ENCODE measurements at places on chromosomes 11 and 22.

GRCh38 chr11:69609351-69609750 is 31.6 kb upstream of the CCND1 start:
- DNase-seq = no peak

GRCh38 chr11:2259466-2259830 is 10.9 kb downstream of the ASCL2 start:
- no peak for DNase-seq

- no peak for DNase-seq
Observed at GRCh38 chr11:13315517-13316432, 38.2 kb downstream of the BMAL1 start.

GRCh38 chr22:31212783-31213629 is 908 bp downstream of the LIMK2 start:
- no peak for DNase-seq

DNA sequence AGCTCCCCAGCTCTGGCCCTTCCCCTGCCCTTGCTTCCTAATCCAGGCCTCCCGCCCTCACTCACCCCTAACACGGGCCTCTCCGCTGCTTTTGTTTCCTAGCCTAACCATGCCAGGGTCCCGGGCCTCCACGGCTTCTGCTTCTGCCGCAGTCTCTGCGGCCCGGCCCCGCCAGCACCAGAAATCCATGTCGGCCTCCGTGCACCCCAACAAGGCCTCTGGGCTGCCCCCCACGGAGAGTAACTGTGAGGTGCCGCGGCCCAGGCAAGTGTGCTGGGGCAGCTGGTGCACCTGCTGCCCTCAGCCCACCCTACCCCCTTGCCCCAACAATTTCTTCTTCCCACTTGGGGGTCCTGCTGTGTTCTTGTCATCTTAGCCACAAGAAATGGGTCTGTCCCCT is 13.1 kb downstream of the RCOR2 start:
- no peak for DNase-seq

DNA sequence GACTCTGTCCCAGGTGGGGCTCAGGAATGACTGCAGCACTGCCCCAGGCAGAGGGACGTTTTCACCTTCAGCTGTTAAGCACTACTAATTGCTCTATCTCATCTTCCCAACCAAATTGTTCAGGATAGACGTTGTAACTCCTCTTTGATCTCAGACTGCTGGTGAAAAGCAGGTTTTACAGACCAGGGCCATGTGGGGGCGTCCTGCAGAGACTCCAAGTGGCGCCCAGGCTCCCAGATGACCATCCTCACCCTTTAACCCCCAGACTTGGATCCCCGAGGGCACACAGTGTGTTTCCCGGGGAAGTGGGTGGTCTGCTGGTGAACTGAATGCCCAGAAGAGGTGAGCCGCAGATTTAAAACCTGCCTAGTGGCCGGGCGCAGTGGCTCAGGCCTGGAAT is 23.9 kb downstream of the FADD start:
- DNase-seq = no peak

DNA sequence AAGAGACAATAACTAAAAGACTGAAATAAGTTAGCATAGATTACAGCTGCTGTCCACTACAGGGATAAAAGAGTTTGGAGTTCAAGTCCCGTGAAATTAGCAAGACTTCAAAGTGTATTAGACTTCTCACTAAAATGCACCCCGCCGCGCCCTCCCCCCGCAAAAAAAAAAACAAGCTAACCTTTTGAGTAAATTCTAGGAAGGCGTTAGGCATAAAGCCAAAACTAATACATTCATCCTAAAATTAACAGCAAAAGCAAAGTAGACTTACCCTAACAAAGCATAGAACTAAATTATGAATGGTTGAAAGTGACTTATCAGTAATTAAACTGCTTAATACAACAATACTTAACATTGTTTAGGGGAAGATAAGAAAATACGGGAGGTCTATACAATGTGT is 581.0 kb upstream of the CHORDC1 start:
- DNase-seq = no peak

DNA sequence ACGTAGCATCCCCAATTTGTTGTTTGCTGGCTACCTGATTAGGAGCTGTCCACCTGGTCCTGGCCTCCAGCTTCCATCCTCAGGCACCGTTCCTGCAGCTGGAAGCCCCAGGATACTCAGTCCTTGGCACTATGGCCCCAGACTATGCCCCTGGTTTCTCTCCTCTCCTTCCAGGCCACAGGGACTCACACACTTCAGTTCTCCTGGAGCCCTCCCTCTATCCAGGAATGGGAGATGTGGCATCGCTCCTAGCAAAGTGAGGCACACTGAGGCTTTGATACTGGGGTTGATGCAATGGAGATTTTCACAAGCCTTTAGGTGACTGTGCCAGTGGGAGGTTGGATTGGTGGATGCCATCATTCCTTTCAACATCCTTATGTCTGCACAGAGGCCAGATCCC is 142.8 kb upstream of the B3GAT1 start:
- DNase-seq = no peak

DNA sequence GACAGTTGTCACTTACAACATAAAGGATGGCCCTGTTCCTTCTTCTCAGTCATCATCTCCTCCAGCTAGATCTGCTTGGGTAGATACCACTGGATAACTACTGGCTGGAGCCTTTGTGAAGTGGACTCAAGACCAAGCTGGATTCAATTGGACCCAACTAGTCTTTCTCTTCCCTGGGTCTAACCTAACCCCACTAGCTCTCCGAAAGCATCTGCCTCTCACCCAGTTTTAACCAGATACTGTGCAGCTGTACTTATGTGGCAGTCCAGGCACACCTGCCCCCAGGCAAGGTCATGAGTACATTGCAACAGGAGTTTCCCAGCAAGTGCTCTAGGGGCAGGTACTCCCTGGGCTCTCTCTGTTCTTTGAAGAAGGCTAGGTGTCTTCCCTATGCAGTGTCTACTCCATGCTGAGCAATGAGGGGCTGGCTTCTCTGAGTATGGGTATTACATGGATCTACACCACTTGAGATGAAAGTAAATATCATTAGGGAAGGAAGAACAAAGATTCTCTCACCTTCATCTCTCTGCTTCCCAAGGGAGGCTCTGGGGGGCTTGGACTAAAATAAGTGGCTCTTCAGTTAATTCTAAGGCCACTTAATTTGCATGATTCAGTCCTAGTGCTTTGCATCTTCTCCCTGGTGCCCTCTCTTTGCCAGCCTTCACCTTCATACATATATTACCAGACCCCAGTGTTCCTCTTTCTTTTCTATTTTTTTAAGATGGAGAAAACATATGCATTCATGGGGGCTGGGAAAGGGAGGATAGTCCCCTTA is 236.1 kb downstream of the NXPE2 start:
- DNase-seq = no peak

DNA sequence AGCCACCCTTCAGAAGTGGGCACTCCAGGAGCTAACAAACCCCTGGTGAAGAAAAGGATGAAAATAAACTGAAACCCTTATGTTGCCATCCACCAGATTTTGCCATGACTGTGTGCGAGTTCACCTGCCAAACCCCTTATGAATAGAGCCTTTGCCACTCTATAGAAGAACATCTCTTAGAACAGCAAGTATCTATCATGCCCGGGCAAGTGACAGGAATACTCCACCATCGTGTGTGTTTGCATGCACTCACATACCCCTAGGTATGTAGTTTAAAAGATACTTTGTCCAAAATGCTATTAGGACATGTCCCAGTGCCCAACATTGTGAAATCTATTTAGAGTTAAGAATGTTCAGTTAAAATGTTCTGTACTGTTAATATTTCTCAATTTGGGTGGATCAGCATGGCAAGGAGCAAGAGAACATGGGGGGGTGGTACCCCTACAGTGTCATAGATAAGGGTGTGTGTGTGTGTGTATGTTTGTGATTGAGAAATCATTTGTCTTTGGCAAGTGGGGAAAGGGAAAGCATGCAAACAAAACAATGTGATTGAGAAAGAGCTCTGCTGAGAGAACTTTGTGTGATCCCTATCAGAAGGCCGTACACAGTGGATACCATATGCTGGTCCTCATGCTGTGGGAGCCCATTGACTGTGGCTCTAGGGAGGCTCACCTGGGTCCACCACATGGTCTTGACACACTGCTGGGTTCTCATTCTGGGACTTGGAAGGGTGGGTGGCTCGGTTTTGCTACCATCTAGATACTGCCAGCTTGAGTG is 94.9 kb downstream of the ZBTB16 start:
- DNase-seq = no peak

GRCh38 chr11:76114238-76114637 is 92.1 kb downstream of the WNT11 start:
- DNase-seq = no peak

GRCh38 chr11:68365943-68366435 is 53.6 kb downstream of the LRP5 start:
- DNase-seq = no peak

DNA sequence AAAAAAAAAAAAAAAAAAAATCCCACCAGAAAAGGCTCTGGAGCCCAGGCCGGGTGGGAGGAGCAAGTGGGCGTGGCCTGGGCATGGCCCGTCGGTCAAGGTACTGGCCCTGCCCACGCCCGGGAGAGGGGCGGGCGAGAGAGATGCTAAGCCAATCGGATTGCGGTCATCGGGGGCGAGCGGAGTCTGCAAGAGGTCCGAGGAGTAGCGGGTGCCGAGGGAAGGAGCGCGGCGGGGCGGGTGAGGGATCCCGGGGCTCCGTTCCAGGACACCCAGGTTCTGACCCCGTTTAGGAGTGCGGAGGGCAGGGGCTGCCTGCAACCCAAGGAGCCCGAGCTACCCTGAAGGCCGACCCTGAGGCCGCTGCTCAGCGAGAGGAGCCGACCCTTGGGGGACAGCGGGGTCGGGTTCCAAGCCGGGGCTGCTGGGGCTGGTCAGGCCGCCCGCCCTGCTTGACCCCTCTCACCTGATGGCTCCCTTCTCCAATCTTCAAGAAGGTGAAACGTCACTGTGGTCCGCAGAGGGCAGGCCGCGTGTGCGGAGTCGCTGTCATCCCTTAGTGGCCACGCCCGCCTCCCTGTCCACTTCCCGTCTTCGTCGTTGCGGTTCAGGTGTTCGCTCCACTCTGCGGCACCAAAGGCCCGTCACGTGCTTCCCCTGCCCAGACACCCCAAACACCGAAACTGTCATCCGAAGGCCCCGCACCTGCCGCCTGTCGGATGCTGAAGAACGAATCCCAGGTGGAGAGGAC is 11.1 kb upstream of the TAB1 start:
- peak; percentile 53 for DNase-seq

DNA sequence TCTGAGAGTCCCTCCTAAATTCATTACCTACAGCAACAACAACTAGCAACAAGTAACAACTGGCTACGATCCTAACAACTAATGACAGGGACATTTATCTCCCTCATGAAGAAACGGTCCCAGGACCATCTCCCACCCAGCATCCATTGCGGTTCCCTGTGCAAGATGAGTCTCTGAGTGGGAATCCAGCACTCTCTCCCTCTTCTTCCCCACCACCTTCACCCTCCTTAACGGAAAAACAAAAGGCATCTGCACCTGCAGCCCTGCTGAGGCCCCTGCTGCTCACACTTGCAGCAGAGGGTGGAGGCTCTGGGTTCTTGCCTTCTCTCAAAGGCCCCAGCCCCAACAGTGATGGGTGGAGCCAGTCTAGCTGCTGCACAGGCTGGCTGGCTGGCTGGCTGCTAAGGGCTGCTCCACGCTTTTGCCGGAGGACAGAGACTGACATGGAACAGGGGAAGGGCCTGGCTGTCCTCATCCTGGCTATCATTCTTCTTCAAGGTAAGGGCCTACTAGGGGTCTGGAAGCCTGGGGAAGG is at the start of gene CD3G:
CD3G (plus strand) TSS at position 364 of the 535 bp plus-strand sequence; CDS start at position 444, 80 bp downstream.
- no peak for DNase-seq

- DNase-seq = no peak
Observed at GRCh38 chr22:16973591-16974297, 34.3 kb downstream of the GAB4 start.

Measured in kidney glomerular epithelial cell (primary cell).